ENCODE measurements at places on chromosomes 16 and 17. TPM values are rescaled to one million over a fixed set of nuclear protein-coding genes. Genes with fewer than 3 reads are reported as not detected.

GRCh38 chr16:65260746-65261145 is 138.9 kb upstream of the CDH11 start:
- no peaks in the 10 kb centered on the region for H3K36me3 ChIP-seq
- H3K27me3 ChIP-seq: no peaks in the 10 kb centered on the region
- DNase-seq: no peak
- H3K27ac ChIP-seq: no peak overlapping the region
- H3K4me1 ChIP-seq: no peaks in the 10 kb centered on the region
- H3K4me3 ChIP-seq: no peak overlapping the region

- no peaks in the 10 kb centered on the region for H3K36me3 ChIP-seq
- H3K27ac ChIP-seq: no peak overlapping the region
- no peak overlapping the region for H3K4me3 ChIP-seq
- no peak for DNase-seq
These were observed 196.0 kb downstream of the RAB11FIP4 start for GRCh38 chr17:31587462-31587861.

DNA sequence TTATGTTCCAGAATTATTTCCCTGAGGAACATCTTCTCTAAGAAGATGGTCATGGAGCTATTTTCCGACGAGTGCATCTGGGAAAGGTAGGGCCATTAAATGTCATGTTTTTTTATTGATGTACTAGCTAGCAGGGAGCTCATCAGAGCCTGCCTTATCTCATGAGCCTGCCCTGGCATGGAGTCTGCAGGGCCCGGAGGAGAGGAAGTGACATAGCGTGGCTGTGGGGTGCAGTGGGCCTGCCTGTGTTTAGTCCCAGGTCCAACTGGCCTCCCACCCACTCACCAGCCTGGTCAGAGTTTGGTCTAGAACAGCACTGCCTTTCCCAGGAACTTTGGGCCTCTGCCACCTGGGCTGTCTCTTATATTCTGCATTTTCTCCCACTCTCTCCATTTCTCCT is 389.8 kb downstream of the SNX29 start:
- H3K27me3 ChIP-seq: no peaks in the 10 kb centered on the region
- no peak overlapping the region for H3K27ac ChIP-seq
- no peaks in the 10 kb centered on the region for H3K36me3 ChIP-seq
- DNase-seq: no peak
- no peaks in the 10 kb centered on the region for H3K4me1 ChIP-seq

Gene CSH2
- total RNA-seq: not detected

DNA sequence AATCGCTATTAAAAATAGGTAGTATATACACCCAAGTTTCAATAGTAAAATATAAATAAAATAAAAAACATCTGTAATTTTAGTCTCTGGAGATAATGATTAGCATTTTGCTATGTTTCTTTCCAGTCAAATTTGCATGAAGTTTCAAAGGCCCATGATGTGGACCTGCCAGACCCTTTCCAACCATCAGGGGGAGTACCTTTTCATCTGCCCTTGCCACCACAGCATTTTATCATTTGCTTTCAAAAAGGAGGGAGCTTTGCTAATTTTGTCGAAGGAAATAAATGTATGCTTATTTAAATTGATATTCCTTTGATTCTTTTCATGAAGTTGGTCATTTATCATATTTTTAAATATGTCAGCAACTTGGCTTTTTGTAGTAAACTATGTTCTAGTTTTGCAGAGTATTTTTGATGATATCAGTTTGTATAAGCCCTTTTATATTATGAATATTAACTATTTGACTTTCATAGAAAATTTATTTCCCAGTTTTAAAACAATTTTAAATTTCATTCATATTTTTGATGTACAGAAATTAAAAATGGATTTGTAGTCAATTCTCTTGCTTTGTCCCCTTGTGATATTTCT is 115.2 kb upstream of the NETO2 start:
- H3K27me3 ChIP-seq: no peaks in the 10 kb centered on the region
- H3K36me3 ChIP-seq: no peaks in the 10 kb centered on the region
- no peak overlapping the region for H3K27ac ChIP-seq
- H3K4me1 ChIP-seq: no peaks in the 10 kb centered on the region

DNA sequence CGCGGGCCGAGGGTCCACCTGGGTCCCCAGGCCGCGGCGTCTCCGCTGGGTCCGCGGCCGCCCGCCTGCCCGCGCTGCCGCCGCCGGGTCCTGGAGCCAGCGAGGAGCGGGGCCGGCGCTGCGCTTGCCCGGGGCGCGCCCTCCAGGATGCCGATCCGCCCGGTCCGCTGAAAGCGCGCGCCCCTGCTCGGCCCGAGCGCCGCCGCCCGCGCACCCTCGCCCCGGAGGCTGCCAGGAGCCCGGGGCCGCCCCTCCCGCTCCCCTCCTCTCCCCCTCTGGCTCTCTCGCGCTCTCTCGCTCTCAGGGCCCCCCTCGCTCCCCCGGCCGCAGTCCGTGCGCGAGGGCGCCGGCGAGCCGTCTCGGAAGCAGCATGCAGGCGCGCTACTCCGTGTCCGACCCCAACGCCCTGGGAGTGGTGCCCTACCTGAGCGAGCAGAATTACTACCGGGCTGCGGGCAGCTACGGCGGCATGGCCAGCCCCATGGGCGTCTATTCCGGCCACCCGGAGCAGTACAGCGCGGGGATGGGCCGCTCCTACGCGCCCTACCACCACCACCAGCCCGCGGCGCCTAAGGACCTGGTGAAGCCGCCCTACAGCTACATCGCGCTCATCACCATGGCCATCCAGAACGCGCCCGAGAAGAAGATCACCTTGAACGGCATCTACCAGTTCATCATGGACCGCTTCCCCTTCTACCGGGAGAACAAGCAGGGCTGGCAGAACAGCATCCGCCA is 504 bp downstream of the FOXC2 start:
- H3K27me3 ChIP-seq: peaks cover 16% of the 10 kb centered on the region
- H3K4me1 ChIP-seq: no peaks in the 10 kb centered on the region
- H3K27ac ChIP-seq: peak overlapping the region; percentile 31
- no peak for DNase-seq
- no peaks in the 10 kb centered on the region for H3K36me3 ChIP-seq

Gene TPPP3
- 16.2 TPM for total RNA-seq

Gene SLC38A7
- 13.8 TPM for total RNA-seq

Gene PERCC1
- not detected for total RNA-seq

DNA sequence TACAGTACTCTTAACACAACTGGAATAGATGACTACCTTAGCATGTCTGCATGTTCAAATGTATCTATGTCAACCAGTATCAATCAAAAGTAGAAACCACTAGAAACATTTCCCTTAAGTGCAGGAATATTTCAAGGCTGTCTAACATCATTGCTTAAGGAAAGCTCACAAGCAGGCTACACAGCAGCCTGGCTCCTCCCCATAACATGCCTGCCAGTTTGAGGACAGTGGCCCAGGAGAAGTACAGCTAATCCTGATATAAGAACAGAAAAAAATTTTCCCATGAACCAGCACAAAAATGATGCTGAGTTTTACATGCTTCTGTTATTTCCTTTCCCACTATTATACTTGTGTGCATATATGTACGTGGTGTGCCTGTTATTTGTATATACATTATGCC is 175.1 kb downstream of the MYO1D start:
- no peaks in the 10 kb centered on the region for H3K4me1 ChIP-seq
- no peak overlapping the region for H3K27ac ChIP-seq
- no peak overlapping the region for H3K4me3 ChIP-seq
- H3K27me3 ChIP-seq: no peaks in the 10 kb centered on the region
- no peaks in the 10 kb centered on the region for H3K36me3 ChIP-seq
- no peak for DNase-seq

DNA sequence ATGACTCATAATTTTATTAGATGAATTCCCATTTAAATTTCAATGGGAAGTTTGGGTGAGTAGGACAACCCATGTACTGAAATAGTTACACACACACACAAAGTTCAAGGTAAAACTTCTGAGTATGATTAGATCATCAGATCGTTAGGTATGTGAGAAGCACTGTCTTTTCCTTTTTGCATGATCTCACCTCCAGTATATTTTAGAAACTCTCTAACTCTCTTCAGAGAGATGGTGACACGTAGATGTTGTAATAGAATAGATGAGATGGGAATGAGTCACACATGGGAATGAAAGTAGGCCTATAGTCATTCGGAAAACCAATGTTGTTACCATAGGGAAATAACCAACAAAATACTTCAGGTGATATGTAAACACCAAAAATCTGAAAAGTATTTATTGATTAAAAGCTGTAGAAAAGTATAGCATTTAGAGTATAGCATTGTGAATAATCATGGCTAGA is 22.2 kb downstream of the KRT23 start:
- no peaks in the 10 kb centered on the region for H3K36me3 ChIP-seq
- DNase-seq: no peak
- H3K4me3 ChIP-seq: no peak overlapping the region
- no peaks in the 10 kb centered on the region for H3K27me3 ChIP-seq

Gene C17orf78
- not detected for total RNA-seq

Data from uterus (tissue), 4 donors.